ELF-1 (cell line): ENCODE measurements at places on chromosomes 16 and 17.

GRCh38 chr17:28488533-28489276 lies 15.3 kb downstream of the SLC13A2 start:
- DNase-seq = no peak

DNA sequence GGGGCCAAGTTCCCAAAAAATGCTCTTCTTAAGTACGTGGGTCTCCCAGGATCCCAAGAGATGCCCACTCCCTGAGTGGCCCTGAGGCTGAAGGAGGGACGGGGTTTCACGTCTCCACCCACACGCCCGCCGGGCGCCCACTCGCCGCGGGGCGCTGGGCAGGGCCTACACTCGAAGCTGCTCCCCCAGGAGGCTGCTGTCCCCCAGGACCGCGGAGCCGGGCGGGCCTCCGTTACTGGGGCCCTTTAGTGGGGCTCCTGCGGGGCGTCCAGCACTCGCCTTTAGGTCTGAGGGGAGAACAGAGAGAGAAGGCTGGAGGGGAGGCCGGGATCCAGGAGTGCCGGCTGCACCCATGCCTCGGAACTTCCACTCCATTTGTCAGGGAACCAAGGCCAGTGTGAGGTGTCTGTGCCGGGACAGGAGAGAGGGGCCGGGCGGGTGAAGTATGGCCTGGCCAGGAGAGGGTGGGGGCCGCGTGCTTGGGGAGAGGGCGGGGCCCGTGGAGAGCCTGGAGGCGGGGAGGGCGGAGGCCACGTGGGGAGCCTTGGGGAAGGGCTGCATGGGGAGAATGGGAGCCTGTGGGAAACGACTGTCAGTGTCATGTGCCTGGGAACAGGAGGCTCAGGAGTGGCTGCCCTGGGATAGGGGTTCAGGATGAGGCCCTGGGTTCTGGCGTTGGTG lies 18.8 kb downstream of the NUBP1 start:
- no peak for DNase-seq

DNA sequence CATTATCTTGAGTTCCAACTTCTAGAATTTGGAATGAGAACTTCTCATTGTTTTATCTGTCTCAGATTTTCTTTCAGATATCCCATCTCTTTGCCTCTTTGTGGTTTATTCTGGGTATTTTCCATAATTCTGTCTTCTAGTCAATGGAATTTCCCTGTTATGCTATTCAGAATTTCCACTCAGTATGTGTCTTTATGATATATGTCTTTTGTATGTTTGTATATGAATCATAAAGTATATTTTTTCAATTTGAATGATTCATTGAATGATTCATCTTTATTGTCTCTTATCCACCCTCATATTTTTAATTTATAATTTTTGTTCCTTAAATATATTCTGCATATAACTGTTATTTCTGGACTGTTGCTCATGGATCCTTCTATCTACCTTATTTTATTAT lies 729.7 kb upstream of the GOT2 start:
- DNase-seq = no peak

DNA sequence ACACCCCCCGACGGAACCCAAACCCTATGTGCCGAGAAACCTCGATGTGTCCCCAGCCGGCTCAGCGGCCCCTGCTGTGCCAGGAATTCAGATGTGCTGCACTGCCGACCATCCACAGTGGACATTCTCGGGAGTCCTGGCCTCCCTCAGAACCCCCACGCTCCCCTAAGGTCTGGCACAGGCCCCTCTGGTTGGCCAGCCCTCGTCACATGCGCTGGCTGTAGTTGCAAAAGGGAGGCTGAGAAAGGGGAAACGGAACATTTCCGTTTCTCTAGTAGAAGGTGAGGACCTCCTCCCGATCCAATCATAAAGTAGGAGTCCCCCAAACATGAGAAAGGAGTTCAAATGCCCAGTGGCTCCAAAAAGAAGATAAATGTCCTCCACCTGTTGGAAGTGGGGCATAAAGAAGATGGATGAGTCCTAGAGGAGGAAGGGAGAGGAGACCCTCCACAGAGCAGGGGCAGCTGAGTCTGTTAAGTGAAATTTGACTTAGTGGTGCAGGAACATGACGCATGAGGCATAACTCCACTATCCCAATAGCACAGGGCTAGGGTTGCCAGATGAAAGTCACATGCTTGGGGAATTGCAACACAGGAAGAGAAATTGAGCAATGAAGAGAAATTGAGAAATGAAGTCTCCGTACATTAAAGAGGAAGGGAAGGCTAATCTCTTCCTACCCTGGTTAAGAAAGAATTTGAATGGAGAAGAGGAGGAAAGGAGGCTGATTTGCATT lies 49.3 kb upstream of the WSB1 start:
- DNase-seq = peak; percentile 22

DNA sequence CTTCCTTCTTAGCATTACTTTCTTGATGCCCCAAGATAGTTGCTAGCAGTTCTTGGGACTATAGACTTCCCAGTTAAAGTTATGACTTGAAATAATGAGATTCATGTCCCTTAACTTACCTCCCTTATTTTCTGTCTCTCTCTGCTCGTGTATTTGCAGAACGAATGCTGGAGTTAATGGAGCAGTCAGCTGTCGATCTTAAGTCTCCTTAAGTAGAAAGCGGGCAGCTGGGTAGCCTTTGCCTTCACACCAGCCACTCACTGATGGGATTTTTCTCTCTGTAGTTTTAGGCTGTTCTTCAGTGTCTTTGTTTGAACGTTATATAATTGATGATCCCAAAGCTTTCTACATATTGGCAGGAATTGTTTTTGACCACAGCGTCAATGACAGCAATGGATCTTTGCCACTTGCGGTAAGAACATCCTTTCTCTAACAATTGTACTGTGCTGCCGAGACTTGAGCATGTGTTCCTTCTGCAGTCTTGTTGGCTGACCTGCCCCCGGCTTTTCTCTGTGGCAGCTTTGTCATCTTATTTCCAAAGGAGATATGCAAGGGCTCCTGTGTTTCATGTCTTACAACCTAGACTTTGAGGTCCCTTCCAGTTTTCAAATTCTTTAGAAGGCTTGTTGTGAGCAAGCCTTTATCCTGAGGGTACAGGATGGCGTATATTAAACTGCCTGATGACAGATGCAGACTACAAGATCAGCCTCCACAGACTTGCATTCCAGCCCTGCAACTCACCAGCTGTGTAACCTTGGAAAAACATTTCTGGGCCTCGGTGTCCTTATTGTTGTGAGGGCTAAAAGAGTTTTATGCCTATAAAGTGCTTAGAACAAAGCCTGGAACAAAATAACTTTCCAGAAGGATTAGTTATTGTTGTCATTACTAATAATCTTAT lies 25.1 kb upstream of the ABCA3 start:
- no peak for DNase-seq

GRCh38 chr16:87235810-87236515 lies 81.2 kb downstream of the C16orf95 start:
- DNase-seq = no peak

- DNase-seq = no peak
These were observed 1950.1 kb downstream of the TP53TG3F start for GRCh38 chr16:35409503-35409902.

- DNase-seq = no peak
These were observed 371.5 kb downstream of the SEC14L1 start for GRCh38 chr17:77512062-77512946.

DNA sequence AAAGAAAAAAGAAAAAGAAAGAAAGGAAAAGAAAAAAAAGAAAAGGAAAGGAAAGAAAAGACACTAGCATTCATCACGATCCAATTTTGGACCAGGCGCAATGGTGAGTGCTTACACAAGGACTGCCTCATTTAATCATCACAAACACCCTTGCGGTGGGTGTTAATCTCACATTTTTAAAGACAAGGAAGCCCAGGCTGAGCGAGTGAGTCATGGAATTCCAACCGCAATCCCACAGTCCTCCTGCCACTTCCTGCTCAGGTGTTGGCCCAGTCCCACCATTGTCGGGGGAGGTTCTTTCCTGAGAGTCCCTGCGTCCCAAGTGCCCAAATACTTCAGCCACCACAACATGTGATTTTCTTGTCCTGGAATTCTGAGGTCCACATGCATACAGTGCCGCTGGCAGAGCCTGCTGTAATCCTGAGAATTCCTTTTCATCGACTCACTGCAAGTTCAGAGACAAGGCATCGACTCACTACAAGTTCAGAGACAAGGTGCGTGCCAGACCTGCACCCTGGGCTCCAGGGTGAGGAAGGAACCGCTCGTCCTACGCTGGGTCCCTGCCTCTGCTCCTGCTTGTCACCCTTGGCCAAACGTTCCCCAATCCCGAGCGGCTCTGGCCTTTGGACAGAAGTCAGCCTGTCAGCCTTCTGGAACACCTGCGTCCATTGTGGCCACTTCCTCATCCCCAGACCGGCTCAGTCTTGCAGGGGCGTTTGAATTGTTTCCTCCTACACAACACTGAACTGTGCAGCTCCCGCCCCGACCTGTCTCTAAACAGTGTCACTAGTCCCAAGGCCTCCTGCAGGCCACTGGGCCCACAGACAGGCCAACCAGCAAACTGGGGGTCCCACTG lies 5.8 kb downstream of the ZG16B start:
- peak; percentile 79 for DNase-seq

DNA sequence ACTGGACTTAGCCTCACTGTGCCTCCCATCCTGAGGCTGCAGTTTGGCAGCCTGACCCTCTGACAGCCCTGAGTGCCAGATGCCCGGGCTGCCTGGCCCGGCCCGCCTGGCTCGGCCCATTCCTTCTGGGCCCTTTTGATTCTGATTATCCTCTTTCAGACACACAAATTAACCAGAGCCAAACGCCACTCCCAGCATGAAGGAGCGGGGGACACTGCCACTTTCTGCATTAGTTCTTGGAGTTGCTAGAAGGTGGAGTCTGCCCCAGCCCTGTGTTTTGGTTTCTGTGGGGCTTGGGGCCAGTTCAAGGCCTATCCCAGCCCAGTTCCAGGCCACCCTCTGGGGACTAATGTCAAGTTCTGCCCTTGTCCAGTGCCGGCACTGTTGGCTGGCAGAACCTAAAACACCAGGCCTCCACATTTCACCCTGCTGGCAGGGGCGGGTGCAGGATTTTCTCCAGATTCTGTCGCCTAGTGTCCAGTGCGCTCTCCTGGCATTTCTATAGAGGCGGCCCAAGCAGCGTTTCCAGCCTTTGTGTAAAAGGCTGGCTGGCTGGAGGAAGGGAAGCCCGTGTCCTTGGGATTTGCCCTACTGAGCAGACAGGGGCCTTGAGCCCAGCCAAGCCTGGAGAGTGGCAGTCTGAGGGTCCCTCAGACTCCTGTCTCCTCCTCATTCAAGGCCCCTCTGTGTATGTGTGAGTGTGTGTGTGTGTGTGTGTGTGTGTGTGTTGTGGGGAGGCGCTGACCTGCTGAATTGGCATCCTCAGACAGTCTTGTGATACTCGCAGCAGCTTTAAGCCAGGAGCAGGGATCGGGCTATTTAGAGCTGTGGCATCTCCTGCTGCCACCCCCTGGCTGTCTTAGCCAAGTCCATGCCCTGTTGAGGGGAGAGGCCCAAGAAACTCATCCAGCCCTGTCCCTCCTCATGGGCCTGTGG lies 21.4 kb downstream of the PLCD3 start:
- DNase-seq = no peak

- peak; percentile 85 for DNase-seq
These were observed 43.4 kb upstream of the GSE1 start for GRCh38 chr16:85569615-85570212.

DNA sequence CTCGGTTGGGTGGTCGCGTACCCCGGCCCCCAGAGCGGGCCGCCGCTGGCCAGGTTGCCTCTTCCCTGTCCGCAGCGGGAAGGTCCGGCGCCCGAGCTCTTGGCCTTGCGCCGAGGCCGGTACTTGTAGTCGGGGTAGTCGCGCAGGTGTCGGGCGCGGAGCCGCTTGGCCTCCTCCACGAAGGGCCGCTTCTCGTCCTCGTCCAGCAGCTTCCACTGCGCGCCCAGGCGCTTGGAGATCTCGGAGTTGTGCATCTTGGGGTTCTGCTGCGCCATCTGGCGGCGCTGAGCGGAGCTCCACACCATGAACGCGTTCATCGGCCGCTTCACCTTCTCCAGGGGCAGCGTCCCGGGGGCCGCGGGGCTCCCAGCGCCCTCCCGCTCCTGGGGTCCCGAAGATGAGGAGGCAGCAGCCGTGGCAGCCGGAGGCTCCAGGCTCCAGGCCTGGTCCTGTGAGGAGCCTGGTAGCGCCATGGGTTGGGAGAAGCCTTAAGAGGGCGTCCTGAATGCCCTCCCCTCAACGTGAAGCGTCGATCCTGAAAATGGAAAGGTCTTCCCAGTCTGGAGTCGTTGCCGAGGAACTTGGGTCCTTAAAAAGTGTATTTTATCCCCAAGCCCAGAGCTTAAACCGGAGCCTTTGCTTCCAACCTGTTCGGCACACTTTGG lies 558 bp downstream of the SOX15 start:
- peak; percentile 94 for DNase-seq

DNA sequence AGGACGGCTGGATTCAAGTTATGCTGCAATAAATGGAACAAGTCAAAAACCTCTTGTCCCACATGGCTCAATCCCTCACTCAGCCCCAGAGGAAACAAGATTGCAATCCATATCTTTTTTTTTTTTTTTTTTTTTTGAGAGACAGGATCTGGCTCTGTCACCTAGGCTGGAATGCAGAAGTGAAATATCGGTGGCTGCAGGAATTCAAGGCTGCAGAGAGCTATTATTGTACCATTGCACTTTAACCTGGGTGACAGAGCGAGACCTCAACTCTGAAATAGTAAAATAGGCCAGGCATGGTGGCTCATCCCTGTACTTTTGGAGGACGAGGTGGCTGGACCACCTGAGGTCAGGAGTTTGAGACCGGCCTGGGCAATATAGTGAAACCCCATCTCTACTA lies 2.7 kb upstream of the PDE6G start:
- no peak for DNase-seq

DNA sequence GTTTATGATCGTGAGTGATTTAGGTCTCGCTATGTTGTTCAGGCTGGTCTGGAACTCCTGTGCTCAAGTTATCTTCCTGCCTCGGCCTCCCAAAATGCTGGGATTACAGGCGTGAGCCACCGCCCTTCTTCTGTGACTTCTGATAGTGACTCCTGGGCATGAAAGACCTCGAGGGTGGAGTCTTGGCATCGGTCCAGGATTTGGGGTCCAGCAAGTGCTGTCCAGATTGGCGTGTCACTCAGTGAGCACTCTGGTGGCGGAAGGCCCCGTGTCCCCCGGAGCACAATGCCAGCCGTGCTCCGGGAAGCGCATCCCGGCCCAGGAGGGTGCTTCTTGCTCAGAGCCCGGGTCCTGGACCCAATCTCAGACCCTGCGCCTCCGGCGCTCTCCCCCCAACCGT lies 6.8 kb downstream of the OR1F1 start:
- no peak for DNase-seq

- no peak for DNase-seq
These were observed 28.0 kb downstream of the SRCIN1 start for GRCh38 chr17:38577645-38578173.

GRCh38 chr17:71632328-71632727 lies 488.5 kb upstream of the SOX9 start:
- no peak for DNase-seq

GRCh38 chr17:51261024-51261963 lies 948 bp downstream of the UTP18 start:
- DNase-seq = peak; percentile 86
